ENCODE measurements at places on chromosomes 11 and 22.

- no peak for DNase-seq
Measured at GRCh38 chr11:79082907-79083306, 357.9 kb downstream of the TENM4 start.

GRCh38 chr22:46029574-46030200 lies 52.7 kb upstream of the WNT7B start:
- no peak for DNase-seq

- DNase-seq, result no peak
Measured at GRCh38 chr22:20618488-20618887, 111.1 kb downstream of the MED15 start.

GRCh38 chr22:33860386-33860785 lies 59.9 kb downstream of the LARGE1 start:
- no peak for DNase-seq

- no peak for DNase-seq
Measured at GRCh38 chr22:36395055-36395849, 7.5 kb upstream of the MYH9 start.

GRCh38 chr11:16292167-16292859 lies 64.0 kb downstream of the SOX6 start:
- no peak for DNase-seq

DNA sequence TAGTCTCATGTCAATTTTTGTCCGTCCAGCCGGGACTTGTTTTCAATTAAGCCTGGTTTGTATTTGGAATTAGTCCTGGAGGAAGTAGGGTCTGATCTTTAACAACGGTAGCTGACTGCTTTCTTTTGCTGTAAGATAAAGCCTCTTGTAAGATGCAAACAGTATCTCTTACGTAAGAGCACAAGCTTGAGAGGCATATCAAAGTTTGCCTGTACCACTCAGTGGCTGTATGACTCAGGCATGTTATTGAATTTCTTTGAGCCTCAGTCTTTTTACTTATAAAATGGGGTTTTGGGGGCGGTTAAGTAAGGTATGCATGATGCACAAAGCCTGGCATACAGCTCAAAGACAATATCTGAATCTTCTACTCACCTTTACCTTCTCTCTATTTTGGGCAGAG lies 198.4 kb upstream of the NARS2 start:
- DNase-seq, result no peak

DNA sequence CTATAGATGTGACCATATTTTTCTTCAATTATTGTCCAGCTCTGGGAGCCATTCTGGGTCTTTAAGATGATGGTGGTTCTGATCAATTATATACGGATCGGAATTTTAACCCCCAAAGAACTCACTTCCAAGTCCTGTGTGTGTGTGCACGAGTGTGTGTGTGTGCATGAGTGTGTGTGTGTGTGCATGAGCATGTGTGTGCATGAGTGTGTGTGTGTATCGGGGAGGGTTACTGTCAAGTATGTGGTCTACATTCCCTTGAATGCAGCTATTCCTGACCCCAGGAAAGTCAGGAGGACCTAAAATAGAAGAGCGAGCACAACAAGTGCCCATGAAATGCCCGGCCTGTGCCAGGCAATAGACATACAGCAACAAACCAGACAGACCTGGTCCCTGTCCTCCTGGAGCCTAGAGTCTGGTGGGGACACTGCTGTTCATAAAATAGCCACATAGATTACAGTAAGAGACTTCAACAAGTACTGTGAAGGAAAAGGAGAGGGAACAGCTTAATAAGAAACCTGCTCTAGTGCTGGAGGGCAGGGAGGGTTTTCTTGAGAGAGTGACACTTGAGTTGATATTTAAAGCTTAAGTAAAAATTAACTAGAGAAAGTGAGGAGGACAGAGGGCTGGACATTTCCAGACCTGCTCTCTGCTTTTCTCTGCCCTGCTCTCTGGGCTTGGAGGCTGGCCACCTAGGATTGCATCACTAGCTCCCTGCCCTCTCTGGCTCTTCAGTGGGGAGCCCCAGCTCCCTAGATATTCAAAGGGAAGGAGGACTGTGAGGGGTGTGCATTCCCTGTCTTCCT lies 66.1 kb upstream of the SPON1 start:
- DNase-seq, result no peak

GRCh38 chr22:34301569-34301968 lies 381.3 kb upstream of the LARGE1 start:
- DNase-seq, result no peak

DNA sequence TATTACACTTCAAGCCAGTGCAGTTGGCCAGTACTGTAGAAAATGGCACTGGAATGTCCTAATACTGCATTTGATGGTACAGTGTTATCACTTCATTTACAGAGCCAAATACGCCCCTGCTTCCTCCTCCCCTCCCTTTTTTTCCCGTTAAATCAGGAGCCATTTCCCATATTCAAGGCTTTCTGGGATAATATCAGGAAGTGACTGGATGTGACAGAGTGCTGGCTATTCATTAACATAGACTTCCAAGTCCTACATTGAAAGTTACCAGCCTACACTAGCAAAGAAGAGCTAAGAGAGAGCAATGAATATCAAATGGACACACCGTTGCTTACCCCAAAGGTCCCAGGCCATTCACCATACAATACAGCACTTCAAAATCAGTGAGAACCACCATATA lies 32.1 kb upstream of the ABCC8 start:
- no peak for DNase-seq

- no peak for DNase-seq
Measured at GRCh38 chr22:27802346-27803073, 954 bp upstream of the MN1 start.

GRCh38 chr11:128180441-128181087 lies 406.8 kb downstream of the ETS1 start:
- no peak for DNase-seq

DNA sequence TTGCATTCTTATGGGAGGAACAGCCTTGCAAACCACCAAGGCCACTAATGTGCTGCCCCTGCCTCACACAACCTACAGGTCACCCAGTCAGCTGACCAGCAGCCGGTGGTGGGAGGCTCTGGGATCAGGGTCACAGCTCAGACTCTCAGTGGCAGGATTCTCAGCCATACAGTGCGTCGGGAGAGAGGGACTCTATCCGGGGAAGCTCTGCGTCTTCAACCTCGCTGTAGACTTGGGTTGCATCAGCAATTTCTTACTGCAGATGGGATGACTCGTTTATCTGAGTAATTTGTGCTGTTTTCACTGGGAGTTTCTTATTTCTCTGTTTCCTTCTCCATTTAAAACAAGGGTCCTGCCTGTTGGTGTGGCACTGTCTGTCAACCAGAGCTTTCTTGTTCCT lies 257.7 kb downstream of the TBC1D22A start:
- no peak for DNase-seq
